SJCRH30 (cell line): ENCODE measurements at places on chromosomes 1 and 21. TPM values are rescaled to one million over a fixed set of nuclear protein-coding genes. Genes with fewer than 3 reads are reported as not detected.

Gene DYRK3
- total RNA-seq: 12.7 and 14.4 TPM in 2 replicates

Gene C1QA
- 0.08 and 0.35 TPM in 2 replicates for total RNA-seq

Gene ADAMTS1
- total RNA-seq: 188 and 220 TPM in 2 replicates

Gene SMPDL3B
- 0.15 and 0.16 TPM in 2 replicates for total RNA-seq

Gene ZNF648
- not detected in 2 replicates for total RNA-seq

Gene TTC39A
- 0.14 and 0.73 TPM in 2 replicates for total RNA-seq

Gene C1QC
- total RNA-seq: not detected in 2 replicates

Gene IFNAR1
- 25.9 and 30.1 TPM in 2 replicates for total RNA-seq

Gene NBPF10
- total RNA-seq: 0.71 and 0.83 TPM in 2 replicates

Gene FAM163A
- not detected in 2 replicates for total RNA-seq

Gene RORC
- not detected in 2 replicates for total RNA-seq

Gene HFM1
- total RNA-seq: 4.5 and 6.9 TPM in 2 replicates

Gene ZMPSTE24
- 58.4 and 63.9 TPM in 2 replicates for total RNA-seq

Gene ELAPOR1
- 0.03 TPM in 1 of 2 replicates, not detected in the other for total RNA-seq

Gene OTUD7B
- 13.1 and 13.3 TPM in 2 replicates for total RNA-seq

Gene OPTC
- not detected in 2 replicates for total RNA-seq

Gene OR2T29
- not detected in 2 replicates for total RNA-seq

Gene FALEC
- 0.28 TPM in 1 of 2 replicates, not detected in the other for total RNA-seq

Gene CYP4X1
- total RNA-seq: not detected in 2 replicates

Gene RSPH1
- total RNA-seq: not detected in 2 replicates

Gene KIAA1614
- 59.9 and 63.1 TPM in 2 replicates for total RNA-seq

Gene GUK1
- 114 and 137 TPM in 2 replicates for total RNA-seq

Gene CAMK2N1
- total RNA-seq: 4.7 and 6.2 TPM in 2 replicates

Gene SELENON
- total RNA-seq: 63.1 and 64.3 TPM in 2 replicates

Gene GNL2
- 115 and 119 TPM in 2 replicates for total RNA-seq

Gene ATP1A4
- not detected in 2 replicates for total RNA-seq

Gene MFSD2A
- total RNA-seq: 52.9 and 56.6 TPM in 2 replicates

Gene ERRFI1
- 197 and 220 TPM in 2 replicates for total RNA-seq

Gene LYSMD1
- total RNA-seq: 13.4 and 15.8 TPM in 2 replicates

Gene CD244
- not detected in 2 replicates for total RNA-seq

Gene ADSS2
- 39.6 and 47.4 TPM in 2 replicates for total RNA-seq

Gene AK5
- total RNA-seq: 18.2 and 22.3 TPM in 2 replicates

Gene F13B
- total RNA-seq: 0.16 TPM in 1 of 2 replicates, not detected in the other

Gene PLCH2
- total RNA-seq: 0.22 and 0.56 TPM in 2 replicates

Gene TNFRSF18
- total RNA-seq: 0.33 and 0.93 TPM in 2 replicates

Gene KCNK2
- total RNA-seq: not detected in 2 replicates

Gene COL11A1
- total RNA-seq: 0.35 TPM in 1 of 2 replicates, not detected in the other

Gene ADORA3
- total RNA-seq: 0.10 TPM in 1 of 2 replicates, not detected in the other

Gene ADORA1
- 53.8 and 60.9 TPM in 2 replicates for total RNA-seq

Gene MR1
- 0.23 and 0.24 TPM in 2 replicates for total RNA-seq

Gene SPATA45
- not detected in 2 replicates for total RNA-seq

Gene GLMP
- 4.7 and 6.1 TPM in 2 replicates for total RNA-seq
